CD8-positive, alpha-beta T cell (primary cell): ENCODE measurements at places on chromosomes 2 and 18.
A peak's percentile ranks its signal among the peaks of the same experiment; 100 is the strongest.

DNA sequence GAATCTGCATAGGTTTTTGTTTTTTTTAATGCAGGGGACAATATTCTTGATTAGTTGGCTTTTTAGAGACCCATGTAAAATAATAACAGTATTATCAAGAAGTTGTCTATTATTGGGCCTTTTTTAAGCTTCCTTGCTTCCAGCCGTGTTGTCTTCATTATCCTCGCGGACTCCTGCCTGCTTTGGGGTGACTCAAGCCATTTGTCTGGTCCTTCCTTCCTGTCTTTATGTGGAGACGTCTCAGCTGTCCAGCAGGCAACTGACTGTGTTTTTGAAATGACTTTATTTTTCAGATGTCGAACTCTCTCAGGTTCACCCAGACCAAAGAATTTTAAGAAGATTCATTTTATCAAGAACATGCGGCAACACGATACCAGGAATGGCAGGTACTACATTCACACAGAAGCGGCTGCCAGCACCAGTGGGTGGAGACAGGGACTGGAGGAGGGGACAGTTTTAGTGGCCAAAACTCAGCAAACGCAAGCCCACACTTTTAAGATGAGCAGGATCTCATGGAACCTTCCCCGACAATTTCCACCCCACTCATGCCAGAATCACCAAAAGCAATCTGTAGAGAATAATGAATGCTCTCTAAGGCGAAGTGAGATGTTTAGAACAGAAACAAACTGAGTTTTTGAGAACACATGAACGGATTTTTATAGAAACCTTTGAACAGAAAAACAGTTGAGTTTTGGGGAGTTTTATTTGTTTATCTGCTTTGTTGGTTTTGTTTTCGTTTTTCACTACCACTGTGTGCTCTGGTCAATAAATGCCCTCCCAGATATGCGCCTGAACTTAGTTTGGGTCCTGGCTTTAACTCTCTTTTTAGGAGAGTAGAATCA, 59.1 kb downstream of the CABLES1 start:
- no peak for DNase-seq

GRCh38 chr2:95185973-95186372, 20.4 kb downstream of the ZNF2 start:
- DNase-seq: no peak

DNA sequence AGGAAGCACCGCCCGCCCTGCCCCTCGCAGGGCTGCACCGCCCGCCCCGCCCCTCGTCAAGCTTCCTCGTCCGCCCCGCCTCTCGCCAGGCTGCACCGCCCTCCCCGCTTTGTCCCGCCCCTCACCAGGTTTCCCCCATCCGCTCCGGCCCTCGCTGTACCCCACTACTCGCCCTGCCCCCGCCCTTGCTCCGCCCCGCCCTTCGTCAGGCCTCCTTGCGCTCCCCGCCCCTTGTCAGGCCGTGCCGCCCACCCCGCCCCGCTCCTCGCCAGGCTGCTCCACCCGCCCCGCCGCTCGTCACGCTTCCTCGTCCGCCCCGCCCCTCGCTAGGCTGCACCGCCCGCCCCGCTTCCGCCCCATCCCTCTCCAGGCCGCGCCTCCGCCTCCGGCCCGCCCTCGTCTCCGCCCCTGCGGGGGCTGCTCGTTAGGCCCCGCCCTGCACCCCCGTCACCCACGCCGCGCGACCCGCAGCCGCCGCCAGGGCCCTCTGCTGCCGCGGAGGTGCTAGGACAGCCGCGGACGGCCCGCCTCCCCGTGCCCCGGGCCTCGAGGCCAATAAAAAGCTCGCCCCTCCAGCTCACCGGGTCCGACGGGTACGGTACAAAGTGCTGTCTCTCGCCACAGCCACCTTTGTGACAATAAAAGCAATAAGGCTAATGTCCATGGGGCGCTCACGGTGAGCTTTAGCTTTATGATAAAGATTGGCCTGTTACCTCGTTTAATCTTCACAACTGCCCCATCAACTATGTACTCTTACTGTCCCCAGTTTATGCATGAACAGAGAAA, 602 bp upstream of the DNPEP start:
- DNase-seq: peak; percentile 99

- no peak for DNase-seq
Measured at GRCh38 chr18:78647018-78647417, 332.6 kb upstream of the SALL3 start.

- no peak for DNase-seq
Measured at GRCh38 chr2:241029599-241030332, 31.3 kb downstream of the SNED1 start.

DNA sequence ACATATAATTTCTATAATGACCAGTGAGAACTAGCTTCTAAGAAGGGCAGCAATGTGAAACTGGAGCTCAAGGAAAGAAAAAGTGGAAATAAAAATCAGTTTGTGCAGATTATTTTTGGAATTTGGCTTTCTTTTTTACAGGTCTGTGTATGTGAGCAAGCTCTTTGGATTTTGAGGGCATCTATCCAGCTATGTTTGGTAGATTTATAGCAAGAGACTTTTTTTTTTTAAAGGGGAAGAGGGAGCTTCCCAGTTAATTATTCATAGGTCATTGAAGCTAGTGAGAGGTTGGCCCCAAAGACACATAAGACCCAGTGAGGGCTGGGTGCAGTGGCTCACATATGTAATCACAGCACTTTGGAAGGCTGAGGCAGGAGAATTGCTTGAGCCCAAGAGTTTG, 24.0 kb upstream of the COLEC12 start:
- no peak for DNase-seq

DNA sequence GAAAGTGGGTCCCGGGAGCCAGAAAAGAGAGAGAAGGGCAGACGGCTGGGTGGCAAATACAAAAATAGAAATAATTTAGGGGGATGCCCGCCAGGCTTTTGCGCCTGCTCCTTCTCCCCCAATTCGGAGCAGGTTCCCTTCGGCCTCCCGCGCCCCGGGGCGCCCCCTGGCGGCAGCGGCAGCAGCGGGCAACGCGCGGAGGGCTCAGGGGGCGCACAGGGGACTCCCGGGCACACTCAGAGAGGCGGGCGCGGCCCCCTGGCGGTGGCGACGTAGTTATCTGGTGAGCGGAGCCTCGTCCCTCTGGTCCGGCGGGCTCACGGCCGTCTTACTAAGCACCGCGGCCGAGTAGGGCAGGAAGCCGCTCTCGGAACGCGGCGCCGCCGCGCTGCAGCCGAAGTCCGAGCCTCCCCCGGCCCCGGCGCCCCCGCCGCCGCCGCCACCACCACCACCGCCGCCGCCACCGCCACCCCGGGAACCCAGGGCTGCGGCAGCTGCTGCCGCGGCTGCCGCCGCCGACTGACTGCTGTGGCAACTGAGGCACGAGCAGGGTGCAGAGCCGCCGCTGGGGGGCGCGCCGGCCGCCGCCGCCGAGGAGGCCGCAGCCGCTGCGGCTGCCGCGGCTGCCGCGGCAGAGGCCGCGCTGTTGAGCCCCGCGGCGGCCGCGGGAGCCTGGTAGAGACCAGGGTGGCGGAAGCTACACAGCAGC, 3.8 kb downstream of the EVX2 start:
- no peak for DNase-seq

GRCh38 chr2:236940497-236940896, 145.2 kb upstream of the COPS8 start:
- DNase-seq: no peak

GRCh38 chr2:40431600-40431955, 20.3 kb downstream of the SLC8A1 start:
- DNase-seq: no peak

- DNase-seq: no peak
Measured at GRCh38 chr2:46704041-46704440, 211.6 kb downstream of the MCFD2 start.

DNA sequence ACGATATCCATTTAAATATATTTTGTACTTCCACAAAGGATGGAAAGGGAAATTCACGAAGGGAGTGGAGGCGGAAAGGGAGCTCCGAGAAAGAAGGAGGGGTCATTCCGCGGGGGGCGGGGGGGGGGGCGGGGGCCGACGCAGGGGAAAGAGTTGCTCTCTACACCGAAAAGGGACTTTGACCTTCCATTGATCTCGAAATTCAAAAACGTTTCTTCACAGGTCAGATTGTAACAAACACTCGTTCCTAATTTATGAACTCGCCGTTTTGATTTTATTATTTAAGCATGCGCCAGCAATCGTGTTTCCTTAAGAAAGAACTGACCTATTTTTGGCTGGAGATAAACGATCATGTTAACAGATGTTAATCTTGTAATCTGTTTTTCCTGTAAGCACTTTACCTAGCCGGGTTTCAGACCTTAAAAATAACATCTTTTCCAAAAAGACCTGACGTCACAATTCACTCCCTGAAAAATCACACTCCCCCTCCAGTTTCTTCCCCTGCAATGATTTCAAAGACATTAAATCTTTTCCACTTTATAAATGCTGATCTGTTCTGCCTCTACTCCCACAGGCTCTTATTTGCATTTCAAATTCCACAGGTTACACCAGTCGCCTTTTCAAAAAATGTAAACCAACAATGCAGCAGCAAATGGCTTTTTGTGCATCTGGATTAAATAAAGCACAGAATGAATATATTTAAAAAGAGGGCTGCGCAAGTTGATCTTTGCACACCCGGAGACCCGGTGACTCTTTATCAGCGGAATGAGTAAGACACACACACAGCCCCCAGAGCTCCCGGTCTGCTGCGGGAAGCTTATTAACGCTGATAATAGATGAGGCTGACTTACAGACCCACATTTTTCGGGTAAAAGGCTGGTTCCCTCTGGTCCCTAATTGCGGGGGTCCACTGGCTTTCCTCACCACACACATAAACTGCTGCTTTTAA, 1.6 kb downstream of the ZNF516 start:
- no peak for DNase-seq

DNA sequence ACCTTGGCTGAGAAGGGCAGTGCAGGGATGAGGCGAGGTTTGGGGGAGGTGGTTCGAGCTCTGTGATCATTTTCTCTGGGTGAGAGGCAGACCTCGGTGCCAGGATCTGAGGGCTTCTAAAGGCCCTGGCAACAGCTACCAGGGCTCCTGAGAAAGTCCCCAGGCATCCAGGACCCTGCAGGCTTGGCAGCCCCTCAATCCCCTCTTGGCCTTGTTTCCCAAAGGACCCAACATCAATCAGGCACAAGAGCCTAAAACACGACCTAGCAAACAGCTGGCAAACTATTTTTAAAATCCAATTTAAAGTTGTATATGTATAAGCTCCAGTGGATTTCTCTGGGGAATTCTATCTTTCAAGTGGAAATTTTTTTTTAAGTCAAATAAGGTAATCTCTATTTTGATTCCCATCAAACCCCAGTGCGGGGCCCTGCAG, 15.0 kb upstream of the MAT2A start:
- DNase-seq: no peak

DNA sequence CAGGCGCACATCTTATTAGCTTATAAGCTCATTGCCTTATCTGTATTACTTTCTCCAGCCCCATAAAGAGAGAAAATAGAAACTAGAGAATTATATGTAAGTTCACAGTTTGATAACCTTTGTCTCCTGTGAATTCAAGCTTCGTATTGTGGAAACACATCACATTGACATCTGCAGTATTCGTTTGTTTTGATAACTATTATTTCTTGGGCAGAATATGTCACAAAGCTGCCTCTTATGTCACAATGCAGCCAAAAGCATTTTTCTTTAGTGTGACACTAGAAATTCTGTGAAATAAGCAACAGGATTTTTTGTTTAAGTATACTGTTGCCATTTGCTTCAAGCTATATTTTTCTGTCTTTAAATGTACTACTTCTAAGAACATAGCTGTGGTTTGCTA, 221.5 kb downstream of the DOK6 start:
- no peak for DNase-seq

DNA sequence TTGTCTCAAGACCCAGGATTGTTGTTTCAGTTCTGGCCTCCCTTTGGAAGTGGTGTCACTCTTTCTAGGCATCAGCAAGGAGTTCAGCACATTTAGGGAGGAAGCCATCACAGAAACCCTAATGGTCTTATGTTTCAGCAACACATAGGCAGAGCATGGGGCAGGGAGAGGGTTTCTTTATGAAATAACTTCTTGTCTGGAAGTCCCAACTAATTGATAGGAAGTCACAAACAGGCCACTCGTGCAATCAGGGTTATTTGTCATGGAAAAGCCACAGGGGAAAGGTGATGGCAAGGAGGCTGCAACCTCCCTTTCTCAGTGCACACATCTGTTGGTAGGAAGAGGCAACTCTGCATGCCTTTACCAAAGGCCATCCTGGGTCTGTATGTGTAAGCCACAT, 103.0 kb downstream of the BCL11A start:
- no peak for DNase-seq

- no peak for DNase-seq
Measured at GRCh38 chr2:19033240-19033639, 325.2 kb downstream of the OSR1 start.

DNA sequence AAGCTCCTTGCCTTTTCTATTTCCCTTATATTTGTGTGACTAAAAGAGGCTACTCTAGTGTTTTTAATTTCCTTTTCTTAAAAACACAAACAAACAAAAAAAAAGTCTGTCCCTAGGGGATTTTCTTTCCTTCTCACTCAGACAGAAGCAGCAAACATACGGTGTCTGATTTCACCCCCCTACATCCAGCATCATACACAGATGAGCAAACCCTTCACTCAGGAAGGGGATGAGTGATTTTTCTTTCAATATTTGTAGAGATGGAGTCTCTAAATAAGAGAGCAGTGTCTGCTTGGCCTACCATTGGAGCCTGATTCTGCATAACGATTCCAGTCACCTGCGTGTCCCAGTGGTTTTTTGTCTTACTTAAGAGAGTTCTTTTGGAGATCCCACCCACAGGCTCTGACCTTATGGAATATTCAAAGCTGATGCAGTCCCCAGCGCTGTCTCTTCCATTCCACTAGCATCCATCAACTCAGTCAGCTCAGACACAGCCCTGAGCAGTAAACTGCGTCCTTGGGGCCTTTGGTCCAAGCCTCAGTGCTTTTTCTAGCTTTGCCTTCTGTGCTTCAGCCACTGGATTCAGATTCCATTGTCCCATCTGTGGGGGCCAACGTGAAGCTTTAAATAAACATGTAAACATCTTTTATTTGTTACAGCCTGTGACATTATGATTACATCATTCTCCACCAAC, 52.6 kb upstream of the TPO start:
- DNase-seq: no peak

DNA sequence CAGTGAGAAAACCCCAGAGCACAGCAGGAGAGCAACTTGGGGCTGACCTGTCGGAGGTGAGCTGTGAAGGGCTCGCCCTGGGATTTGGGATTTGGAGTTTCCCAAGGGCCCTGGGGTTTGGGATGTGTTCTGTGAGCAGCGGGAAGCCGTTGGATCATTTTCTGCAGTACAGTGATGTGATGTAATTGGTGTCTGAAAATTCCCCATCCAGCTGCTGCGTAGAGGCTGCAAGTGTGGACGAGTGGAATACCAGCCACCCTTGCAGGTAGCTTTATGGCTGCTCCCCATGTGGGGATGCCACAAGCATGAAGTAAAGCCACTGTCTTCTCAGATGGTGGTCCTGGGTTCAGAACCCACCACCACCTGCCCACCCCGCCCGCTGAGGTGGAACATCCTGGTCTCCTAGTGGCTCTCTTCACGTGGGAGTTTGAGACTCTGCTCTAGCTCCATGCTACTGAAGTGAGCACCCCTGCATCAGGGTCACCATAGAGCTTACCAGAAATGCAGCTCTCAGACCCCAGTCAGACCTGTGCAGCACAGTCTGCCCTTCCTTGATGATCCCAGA, 15.0 kb downstream of the IMPA2 start:
- no peak for DNase-seq

GRCh38 chr2:21261591-21261990, 137.8 kb downstream of the TDRD15 start:
- no peak for DNase-seq
